ENCODE measurements at places on chromosomes 6 and 20.

- no peak for DNase-seq
Measured at GRCh38 chr6:69090132-69090531, 455.1 kb downstream of the ADGRB3 start.

DNA sequence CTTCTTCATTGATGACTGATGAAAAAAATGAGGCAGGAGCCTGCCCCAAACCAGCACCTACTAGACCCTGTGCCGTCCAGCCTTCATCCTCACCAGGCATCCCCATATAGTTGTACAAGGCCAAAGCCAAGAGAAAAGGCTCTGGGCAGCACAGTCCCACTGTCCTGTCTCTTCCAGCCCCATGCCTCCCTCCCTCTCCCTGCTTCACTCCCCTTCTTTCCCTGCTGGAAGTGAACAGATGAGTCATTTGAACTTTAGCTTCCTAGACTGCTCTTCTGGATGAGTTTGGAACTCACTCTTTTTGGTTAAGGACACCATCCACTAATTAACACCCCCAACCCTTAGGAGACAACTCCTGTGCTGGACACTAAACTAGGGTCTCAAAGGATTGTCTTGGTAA lies 235.2 kb downstream of the LRFN2 start:
- DNase-seq = no peak

GRCh38 chr6:143823548-143823947 lies 19.6 kb upstream of the LTV1 start:
- DNase-seq = no peak

DNA sequence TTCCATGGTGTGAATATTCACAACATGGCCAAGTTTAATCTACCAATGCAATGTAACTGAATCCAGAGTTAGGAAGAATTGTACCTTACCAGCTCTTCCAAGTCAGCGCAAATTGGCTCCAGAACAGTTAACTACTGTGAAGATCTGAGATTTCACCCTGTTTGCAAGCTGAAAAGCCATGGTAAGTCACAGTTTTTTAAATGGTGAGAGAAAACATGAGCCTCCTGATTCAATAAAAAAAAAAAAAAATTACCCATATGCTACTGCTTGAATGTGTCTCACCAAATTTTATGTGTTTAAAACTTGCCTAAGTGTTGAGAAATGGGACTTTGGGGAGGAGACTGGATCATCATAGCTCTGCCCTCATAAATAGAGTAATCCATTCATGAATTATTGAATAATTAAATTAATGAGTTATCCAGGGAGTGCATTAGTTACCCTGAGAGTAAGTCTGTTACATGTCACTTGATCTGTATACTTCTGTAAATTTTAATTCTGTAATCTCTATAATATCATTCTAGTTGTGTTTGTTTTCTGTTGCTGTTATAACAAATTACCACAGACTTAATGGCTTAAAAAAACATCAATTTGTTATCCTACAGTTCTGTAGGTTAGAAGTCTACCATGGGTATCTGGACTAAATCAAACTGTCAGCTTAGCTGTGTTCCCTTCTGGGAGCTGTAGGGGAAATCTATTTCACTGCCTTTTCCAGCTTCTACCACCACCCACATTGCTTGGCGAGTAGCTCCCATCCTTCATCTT lies 1355.9 kb downstream of the GRIK2 start:
- DNase-seq = no peak

- DNase-seq = no peak
Measured at GRCh38 chr6:99563056-99563723, 5.3 kb downstream of the CCNC start.

GRCh38 chr6:135314543-135314942 lies 133.4 kb downstream of the MYB start:
- DNase-seq = no peak

GRCh38 chr6:66948106-66948505 lies 1241.1 kb upstream of the EYS start:
- no peak for DNase-seq

- no peak for DNase-seq
Measured at GRCh38 chr20:37938181-37938750, 35.3 kb downstream of the VSTM2L start.

GRCh38 chr6:14656649-14657048 lies 539.1 kb downstream of the CD83 start:
- DNase-seq = no peak

Measured in nephron progenitor cell (in vitro differentiated cells).